ENCODE measurements at places on chromosomes 12 and 14.
A peak's percentile ranks its signal among the peaks of the same experiment; 100 is the strongest.

GRCh38 chr12:82411546-82412230 lies 53.4 kb downstream of the METTL25 start:
- no peak for DNase-seq

DNA sequence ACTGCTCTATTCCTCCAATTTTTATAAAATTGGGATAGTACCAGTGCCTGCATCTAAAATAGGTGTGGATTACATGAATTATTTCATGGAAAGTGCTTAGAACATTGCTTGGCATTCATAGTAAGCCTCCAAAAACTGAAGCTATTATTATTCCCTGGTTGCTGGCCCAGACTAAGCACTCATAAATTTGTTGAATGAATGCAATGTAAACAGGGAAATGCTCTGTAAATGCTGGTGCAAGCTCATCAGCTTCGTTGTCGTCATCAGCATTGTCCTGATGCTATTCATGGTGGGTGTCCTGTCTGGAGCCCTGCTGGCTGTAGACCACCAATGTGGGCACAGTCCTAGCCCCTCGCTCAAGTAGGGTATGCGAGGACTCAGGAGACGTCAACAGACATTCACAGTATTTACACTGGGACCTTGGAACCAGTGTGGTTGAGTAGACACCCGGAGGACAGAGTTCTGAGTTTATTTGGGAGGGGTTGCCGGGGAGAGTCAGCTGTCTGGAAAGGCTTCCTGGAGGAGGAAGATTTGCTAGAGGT lies 16.5 kb downstream of the BDKRB2 start:
- no peak for DNase-seq

- DNase-seq, result no peak
Measured at GRCh38 chr14:30445011-30445793, 113.8 kb upstream of the G2E3 start.

GRCh38 chr12:75683220-75683619 lies 171.8 kb upstream of the KRR1 start:
- no peak for DNase-seq

DNA sequence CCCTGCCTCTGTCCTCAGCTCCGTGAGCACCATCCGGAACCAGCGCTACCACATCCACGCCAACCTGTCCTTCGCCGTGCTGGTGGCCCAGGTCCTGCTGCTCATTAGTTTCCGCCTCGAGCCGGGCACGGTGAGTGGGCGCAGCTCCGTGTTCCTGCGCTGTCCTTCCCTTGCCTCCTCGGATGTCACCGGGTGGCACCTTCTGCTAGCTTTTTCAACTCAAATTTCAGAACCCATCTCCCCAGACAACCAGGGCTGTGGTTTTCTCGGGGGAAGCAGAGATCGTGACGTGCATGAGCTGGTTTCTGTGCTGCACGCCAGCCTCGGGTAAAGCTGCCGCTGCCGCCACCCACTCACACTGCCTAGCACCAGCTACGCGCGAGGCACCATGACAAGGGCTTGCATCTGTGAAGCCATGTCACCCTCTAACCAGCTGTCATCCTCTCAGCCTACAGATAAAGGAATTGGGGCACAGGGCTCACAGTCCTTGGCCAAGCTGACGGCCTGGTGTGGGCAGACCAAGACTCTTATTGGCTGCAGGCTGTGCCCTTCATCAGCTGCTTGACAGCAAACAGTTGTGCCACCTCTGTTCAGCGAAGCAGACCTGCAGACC lies 152.1 kb downstream of the ADGRD1 start:
- DNase-seq, result peak; percentile 39

- no peak for DNase-seq
Measured at GRCh38 chr12:66290716-66291200, 11.5 kb upstream of the HELB start.

- no peak for DNase-seq
Measured at GRCh38 chr12:80776706-80777105, 60.0 kb downstream of the MYF5 start.

DNA sequence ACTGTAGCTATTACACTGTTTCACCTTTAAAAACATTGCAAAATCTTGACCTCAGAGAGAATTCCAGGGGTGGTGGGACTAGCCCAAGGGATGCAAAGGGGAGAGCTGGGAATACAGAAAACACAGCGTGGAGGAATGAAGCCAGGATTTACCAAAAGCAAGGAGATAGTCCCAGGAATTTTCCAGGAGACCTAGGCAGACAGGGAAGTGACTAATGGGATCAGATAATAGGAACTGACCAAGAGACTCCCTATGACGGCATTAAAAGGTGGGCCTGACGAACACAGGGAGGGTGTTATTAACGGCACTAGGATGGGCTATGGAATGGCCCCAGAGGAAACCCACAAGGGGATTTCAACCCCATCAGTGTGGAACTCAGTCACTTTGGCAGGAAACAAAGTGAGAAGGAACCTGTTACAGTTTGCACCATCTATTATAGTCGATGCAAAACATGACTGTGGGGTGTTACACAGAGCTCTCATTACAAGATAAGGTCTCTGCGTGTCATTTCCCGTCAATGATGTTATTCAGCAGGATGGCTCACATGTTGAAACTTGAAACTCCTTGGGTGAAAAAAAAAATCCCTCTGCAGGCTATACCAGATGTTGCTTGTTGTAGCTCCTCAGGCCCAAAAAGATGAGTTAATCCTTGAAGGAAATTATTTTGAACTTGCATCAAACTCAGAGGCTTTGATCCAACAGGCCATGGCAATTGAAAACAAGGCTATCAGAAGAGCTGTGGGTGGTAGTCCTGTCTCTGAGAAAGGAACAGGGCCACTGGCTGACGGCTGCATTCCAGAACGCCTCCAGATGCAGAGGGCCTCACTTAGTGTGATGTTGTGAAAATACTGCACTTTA lies 58.7 kb downstream of the DRAM1 start:
- no peak for DNase-seq

GRCh38 chr12:7128681-7129286 lies at the start of gene RBP5:
Gene RBP5, minus strand, starts transcription at chr12:7128889. Its CDS starts 114 bp downstream, at chr12:7128775.
- no peak for DNase-seq

DNA sequence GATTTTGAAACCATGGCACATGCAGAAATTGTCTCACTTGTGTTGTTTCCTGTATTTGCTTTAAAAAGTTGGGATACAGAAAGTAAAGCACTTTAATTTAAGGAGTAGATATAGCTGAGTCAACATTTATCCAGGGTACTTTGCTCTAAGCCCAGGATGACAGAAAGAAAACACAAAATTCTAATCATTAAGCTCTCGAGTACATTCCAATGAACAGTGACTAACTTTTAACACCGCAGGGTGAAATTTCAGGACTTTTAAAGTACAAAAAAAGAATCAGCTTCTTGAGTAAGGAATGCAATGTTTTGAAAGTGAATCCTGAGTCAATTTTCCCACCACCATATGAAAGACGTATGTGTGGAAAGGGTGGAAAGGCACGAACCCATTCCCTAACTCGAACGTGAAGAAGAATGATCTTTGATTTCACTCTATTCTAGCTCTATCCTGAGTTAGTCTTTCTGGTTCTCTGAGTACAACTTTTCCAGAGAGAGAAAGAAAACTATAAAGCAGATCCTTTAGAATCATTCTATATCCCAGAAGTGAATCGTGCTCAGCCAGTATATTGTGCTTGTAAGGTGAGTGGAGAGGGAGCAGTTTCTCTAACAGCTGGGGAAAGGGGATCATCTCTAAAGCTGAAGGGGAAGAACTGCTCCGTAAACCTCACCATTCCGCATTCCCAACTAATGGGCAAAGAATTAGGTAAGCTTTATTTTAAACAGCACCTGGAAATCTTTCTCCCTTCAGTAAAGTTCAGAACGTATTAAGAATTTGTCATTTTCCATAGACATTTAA lies 779.0 kb upstream of the FLRT2 start:
- DNase-seq, result no peak

GRCh38 chr14:75249958-75250336 lies 28.7 kb upstream of the FOS start:
- no peak for DNase-seq

DNA sequence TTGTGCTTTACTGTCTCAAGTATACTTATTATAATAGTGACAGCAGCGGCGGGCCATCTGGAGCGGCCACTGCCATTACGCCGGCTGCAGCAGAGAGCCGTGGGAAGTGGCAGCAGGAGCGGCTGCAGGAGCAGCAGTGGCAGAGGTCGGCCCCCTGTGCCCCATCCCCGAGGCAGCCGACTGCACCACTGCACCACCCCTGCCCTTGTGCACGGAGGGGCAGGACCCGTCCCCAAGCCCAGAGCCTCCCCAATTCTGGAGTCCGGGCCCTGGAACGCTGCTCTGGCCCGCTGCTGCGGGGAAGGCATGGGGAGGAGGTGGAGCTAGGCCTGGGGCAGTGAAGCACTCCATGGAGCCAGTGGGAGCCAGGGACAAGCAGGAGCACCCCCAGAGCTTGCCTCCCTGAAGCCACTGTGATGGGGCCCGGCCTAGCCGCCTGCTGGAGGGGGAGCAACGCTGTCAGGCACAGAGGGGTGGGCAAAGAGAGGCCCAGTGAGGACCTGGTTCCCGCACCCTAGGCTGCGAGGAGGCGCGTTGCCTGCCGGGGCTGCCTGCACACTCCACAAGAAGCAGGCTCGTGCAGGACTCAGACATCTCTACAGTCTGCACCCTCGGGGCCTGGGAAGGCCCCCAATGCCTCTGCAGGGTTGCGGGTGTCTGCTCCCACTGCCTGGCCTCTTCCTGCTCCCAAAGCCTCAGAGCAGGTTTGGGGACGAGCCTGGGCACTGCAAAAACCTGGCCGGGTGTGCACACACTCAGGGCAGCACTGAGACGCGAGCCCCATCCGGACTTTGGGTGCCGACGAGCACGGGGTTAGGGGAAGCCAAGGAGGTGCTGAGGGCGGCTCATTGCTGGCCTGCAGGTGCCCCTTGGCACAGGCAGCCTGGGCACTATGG lies 74.2 kb upstream of the RASSF8 start:
- DNase-seq, result no peak

GRCh38 chr14:71267691-71268090 lies 360.4 kb downstream of the PCNX1 start:
- DNase-seq, result no peak

GRCh38 chr14:101813833-101814232 lies 52.3 kb downstream of the PPP2R5C start:
- DNase-seq, result no peak

GRCh38 chr12:4866299-4866698 lies 43.4 kb upstream of the KCNA1 start:
- DNase-seq, result no peak

- DNase-seq, result no peak
Measured at GRCh38 chr14:69615496-69616407, 4.4 kb downstream of the SUSD6 start.

- no peak for DNase-seq
Measured at GRCh38 chr14:105143451-105144025, 25.0 kb downstream of the JAG2 start.

- no peak for DNase-seq
Measured at GRCh38 chr12:29551812-29552211, 54.3 kb upstream of the OVCH1 start.

DNA sequence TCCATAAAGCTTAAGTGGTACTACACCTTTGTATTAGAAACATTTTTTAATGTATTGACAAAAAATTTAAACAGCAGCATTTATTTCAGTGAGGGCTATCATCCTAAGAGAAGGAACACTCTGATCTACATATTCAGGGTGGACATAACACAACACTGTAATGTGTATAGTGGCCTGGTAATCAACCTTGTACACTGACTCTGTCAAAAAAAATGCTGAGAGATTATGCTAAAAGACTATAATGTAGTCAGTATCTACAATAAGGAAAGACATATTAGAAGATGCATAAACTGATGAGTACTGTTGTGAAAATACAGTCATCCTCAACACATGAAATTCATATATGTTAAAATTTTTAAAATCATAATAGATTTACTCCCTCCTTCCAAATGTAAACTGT lies 68.2 kb downstream of the C2CD5 start:
- DNase-seq, result no peak

- DNase-seq, result no peak
Measured at GRCh38 chr12:9971181-9971580, at the start of gene CLEC12A. Gene CLEC12A, plus strand, starts transcription at chr12:9971409. Its CDS starts 188 bp downstream, at chr12:9971597.

GRCh38 chr12:25276199-25276937 lies 25.6 kb upstream of the KRAS start:
- peak; percentile 5 for DNase-seq

GRCh38 chr14:104085032-104085888 lies at the start of gene ASPG:
Gene ASPG, plus strand, starts transcription at chr14:104085700. Its CDS starts 71 bp downstream, at chr14:104085771.
- no peak for DNase-seq

DNA sequence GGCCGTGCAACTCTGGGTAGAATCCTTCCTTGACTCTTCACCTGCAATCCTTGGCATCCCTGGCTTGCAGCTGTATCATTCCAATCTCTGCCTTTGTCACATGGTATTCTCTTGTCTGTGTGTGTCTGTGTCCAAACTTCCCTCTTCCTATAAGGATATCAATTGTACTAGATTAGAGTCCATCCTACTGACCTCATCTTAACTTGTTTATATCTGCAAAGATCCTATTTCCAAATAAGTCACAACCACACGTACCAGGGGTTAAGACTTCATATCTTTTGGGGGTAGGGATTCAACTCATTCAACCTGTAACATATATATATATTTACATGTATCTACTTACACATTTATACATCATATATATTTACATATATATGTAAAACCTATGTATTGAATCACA lies 29.6 kb upstream of the RASSF3 start:
- DNase-seq, result no peak

GRCh38 chr12:3142386-3142785 lies 65.2 kb downstream of the TSPAN9 start:
- DNase-seq, result no peak

DNA sequence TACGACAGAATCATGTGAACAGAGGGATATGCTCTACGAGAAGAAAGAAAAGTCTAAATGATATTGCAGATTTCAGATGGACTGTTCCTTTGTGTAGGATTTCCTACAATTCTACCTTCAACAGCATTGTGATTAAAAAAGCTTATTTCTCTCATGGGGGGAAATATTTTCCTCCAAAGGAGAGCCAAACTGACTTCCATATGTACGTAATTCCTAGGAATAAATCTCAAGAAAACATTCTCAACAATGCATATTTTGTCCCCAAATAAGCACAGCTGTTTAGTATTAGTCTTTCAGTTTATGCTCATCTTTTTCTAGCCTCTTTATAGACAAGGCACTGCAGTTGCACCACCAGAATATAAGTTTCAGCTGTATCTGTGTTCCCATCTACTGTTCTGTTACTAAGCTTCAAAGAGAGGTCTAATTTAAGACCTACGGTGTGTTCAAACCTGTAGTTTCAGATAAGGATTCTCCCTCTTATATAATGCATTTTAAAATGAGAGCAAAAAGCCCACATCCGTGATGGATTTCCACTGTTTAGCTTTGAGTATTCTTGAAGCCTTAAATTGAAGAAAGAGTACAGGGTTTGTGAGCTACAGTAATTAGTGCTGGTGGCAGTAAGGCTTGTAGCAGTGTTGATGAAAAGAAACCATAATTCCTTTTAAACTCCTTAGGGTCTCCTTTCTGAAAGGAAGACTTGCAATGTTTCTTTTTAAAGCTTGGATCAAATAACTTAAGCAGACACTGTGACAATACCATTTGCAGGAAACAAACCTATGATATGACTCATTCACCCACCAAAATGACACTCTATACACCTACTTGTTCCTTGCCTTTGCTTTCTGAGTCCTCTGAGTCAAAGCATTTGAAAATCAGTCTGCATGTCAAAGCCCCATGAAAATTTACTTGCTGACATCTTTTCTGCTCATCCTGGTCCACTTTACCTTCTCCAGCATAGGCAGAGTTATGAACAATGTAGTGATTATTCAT lies 754.1 kb downstream of the NOVA1 start:
- DNase-seq, result no peak

All from stimulated activated CD4-positive, alpha-beta T cell treated with anti-CD3 and anti-CD28 coated beads, Interleukin-15, amount 100 ng/mL, for 1 hour (primary cell).